PC-9 (cell line): ENCODE measurements at places on chromosomes 1 and 21. TPM values are rescaled to one million over a fixed set of nuclear protein-coding genes. Genes with fewer than 3 reads are reported as not detected.

ITLN1 gene
- not detected in 2 replicates for total RNA-seq

SH2D5 gene
- total RNA-seq, result 1.1 and 1.5 TPM in 2 replicates

KDF1 gene
- 20.5 and 21.3 TPM in 2 replicates for total RNA-seq

RSPH1 gene
- 4.3 and 8.0 TPM in 2 replicates for total RNA-seq

XKR8 gene
- 4.9 and 5.7 TPM in 2 replicates for total RNA-seq

ZNF648 gene
- not detected in 2 replicates for total RNA-seq

FCGR1A gene
- not detected in 2 replicates for total RNA-seq

USH2A gene
- not detected in 2 replicates for total RNA-seq

- DNase-seq, result no peak
These were observed 72.3 kb upstream of the CAMK1G start for GRCh38 chr1:209511169-209511568.

- DNase-seq, result no peak
These were observed 13.3 kb downstream of the PLPPR5 start for GRCh38 chr1:98991127-98992012.

DNA sequence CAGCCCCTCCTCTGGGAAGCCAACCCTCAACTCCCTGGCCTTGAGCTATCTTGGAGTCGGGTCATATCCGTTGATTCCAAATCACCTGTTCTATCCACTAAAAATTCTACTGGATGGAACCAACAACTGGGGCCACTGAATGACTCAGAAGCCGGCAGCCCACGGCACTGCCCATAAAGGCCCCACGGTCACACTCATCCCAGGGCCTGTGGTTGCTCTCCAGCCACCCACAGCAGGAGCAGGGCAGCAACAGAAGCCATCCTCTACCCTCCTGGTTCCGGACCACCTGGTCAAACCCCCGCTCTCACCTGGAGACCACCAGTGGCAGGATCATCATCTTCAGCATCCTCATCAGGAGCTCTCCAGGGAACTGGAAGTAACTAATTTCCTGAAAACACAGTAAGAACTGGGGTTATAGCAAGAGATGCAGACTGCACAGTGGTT is 8.4 kb downstream of the SLC1A7 start:
- no peak for DNase-seq

GRCh38 chr1:56061824-56062223 is 517.5 kb downstream of the PLPP3 start:
- DNase-seq, result no peak

DNA sequence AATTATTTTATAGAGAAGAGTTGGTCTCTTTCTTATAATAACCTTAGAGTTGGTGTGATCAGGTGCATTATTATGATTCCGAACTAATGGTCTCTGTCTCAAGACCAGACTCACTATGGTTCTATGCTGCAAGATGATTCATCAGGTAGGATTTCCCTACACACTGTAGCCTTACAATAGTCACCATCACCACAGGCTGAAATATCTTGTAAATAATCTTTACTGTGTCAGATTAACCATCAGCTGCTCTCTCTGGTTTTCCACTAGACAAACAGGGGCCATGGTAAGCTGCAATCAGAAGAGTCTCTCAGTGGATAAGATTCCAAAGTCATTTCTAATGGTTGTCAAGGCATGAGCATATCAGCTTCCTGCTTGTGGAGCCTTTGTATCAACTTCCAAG is 4.4 kb upstream of the GBP4 start:
- DNase-seq, result no peak

DNA sequence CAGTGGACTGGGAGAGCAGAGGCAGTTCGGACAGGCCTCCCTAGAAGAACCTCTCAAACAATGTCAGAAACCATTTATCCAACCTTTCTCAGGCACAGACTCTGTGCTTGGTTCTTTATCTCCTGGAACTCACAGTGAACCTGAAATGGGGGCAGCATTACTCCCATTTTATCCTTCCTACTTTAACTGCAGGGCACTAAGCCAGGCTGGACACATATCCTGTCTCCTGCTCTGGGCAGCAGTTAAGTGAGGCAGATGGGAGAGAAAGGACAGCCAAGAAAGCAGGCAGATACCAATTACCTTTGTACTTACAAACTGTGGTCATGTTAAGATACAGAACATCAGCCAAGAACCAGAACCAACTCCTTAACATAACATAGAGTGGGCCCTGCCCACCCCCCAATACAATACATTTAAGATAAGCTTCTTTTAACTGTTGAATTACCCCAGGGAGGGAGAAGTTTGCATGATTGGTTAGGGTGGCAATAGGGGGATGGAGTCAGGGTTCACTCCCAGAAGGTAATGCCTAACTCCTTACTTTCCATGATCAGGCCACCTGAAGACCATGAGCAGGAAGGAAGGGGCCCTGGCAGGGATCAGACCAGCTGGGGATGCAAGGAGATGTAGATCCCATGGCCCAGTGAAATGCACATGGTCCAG is 10.9 kb downstream of the KDF1 start:
- no peak for DNase-seq

DNA sequence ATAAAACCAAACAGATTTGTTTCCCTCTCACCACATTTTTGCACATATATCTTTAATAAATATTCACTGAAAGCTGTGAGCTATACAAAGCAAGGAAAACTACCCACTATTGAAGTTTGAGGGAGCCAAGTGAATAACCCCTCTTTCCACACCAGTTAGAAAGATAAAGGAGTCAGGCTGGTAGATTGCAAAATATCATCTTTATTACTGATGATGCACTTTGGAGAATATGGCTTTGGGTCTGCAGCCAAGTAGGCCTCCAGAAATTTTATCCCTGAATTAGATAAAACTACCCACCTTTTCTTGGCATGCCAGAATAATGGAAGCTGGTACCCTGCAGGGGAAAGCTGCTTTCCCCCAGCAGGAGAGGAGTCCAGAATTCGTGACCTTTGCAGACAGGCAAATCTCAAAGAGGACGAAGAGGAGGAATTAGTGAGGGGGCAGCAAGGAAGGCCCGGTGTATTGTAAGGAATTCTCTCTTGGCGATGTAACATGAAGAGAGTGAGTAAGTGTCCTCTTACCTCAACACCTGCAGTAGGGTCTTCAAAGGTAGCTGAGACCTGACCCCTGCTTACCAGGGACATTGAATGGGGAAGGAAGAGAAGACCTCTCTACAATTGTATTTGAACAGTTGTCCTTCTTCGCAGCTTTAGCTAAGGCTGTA is 84.7 kb downstream of the LRRC8D start:
- DNase-seq, result no peak

GRCh38 chr1:221394011-221394544 is 347.8 kb downstream of the DUSP10 start:
- DNase-seq, result no peak

DNA sequence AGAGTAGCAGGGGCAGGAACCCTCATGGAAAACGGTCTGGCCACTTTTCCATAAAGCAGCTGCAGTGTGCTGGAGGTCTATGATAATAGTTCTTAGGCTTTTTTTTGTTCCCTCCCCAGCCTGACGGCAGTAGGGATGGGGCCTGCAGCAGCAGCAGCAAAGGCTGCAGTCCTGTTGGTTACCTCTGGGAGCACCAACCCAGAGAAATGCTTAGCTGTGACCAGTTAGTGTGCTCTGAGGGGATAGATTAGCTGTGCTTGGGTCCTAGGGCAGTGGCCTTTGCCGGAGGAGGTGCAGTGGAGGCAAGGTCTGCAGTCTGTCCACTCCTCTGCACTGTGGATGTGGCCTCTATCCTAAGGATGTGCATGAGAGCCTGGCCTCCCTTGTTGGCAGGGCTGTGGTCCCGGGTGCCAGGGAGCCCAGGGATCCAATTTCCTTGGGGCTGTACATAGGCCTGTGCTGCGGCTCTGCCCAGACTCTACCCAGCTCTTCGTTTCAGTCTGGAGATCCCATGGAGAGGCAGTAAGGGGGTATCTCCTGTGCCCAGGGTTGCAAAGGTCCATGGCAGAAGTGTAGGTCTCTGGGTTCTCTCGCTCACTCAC is 322.7 kb downstream of the PTBP2 start:
- DNase-seq, result no peak

DNA sequence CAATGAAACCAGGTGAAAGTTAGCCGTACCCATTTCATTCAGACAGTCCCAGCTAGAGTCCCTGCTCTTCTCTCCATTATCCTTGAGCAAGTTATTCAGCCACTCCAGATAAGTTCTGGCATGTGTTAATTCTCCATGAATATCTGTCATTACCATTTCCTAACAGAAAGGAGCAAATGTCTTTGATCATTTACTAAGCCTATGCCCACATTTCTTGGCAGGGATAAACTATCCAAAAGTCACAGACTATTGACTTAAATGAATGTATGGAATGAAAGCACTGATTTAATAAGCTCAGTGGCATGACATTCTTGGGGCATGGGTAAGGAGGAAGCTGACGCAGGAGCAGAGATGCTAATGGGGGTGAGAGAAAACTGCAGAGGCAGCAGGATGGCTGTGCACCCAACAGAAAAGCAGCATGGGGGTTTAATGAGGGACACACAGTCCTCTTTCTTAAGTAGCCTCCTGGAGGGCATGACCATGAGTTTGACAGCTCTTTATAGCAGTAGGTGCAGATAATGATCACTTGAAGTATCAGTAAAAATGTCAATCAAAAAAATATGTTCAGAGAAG is 17.6 kb upstream of the DHCR24 start:
- peak; percentile 95 for DNase-seq

DNA sequence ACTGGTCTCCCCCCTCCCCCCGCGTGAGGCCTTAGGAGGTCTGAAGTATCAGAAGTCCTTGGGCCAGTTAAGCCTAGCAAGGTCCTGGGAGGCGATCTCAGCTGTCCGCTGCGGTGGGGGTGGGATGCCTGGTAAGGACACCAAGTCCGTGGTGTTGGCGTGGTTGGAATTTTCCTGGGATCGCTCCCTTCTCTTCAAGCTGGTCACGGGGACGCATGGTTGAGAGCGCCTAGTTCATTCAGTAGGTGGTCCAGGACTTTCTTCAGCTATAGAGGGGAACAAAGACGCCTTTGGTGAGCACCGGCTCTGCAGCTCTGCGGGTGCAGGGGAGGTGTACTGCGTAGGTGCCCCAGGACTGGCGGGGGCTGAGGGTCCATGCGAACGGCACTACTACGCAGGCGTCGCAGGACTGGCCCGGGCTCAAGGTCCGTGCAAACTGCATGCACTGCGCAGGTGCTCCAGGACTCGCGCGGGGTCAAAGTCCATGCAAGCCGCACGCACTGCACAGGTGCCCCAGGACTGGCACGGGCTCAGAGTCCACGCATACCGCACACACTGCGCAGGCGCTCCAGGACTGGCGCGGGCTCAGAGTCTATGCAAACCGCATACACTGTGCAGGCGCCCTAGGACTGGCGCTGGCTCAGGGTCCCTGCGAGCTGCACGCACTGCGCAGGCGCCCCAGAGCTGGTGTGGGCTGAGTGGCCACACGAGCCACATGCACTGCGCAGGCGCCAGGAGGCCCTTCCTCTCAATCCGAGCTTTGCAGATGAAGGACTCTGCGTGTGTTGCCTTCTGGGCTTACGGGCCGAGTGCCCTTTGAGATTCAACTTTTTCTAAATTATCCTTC is 36.6 kb upstream of the HMGN1 start:
- peak; percentile 52 for DNase-seq

- no peak for DNase-seq
These were observed 512.5 kb upstream of the LRRC7 start for GRCh38 chr1:69055194-69055593.

DNA sequence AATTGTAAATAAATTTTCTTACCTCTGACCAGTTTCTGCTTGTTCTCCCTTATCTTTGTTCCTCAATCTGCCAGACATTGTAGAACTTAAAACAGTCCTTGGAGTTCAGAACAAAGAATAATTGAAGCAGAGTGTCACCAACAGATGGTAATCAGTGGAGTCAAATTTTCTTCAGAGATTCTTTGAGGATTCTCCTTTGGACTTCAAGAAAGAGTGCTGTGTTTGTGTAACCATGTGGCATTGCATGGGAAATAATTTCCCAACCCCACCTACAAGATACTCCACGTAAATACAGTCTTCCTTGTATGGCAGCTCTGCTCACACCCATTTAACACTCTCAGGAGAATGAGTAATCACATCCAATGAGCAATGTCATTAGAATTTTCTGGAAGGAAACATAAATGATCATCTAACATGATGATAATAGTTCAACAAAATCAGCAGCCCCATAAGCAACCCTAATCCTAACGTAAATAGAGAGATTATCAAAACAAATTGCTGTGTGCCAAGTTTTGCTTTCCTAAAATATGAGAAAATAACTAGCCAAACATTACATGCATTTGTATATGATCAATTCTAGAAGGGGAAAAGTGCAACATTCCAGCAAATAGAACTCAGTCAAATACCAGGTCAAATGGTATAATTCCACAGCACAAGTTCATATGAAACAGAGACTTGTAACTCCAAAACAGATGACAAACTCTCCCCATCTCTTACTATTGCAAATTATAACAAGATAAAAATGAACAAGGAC is 6.9 kb upstream of the DENND1B start:
- DNase-seq, result peak; percentile 93

DNA sequence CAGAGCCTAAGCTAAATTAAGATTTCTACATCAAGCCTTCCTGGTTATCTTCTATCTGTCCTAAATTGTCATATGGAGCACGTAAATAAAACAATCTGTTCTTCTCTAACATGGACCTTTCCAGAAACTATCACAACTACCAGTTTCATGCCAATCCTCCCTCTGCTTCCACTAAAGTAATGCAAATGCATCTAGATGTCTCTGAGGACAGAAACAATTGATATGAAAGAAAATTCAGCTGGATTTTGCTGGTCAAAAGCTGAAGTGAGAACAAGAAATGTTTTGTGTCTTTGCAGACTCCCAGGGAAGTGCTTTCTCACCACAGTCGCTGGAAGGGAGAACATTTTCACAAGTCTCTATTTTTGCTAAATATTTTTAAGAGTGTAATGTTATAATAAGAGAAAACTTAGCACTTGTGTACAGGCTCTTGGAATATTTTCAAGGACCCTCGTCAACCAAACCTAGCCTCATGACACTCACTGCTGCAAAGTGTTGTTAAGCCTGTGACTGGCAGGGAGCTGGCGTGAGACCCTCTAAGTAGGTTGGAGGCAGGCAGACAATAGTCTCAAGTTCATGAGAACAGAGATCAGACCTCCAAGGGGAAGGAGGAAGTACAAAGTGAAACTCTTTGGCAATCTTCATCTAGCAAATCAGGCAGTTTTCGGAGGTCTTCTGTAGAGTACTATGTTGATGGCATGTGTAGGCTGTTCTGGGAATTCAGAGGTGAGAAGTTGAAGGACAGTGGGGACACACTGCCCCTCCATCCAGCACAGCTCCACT is 38.8 kb downstream of the DNASE2B start:
- DNase-seq, result no peak

DNA sequence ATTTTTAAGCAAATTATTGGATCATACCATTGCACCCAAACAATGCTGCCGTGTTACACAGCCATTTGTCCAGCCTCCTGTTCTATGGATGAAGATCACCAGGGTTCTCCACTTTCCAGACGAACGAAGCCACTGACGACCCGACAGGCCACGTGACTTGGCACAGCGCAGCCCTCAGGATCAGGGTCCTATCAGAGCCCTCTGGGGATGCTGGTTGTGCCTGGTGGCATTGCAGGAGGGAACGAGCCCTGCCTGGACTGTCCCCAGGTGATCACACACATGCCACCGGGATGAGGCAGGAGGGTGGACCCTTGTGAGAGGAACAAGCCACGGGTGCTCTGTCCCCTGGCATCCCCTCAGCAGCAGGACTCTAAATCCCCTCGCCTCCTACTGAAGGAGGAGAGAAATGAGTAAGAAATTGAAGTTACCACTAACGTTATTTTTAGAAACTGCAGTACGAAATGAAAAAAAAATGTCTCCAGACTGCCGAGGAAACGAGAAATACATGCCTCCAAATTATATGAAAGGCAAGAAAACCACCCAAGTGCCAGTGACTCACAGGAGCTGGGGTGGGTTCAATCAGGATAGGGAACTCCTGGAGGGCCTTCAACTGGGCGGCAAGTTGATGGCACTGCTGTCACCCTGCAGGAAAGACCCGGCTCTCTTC is 58.7 kb upstream of the PDE9A start:
- no peak for DNase-seq
